ENCODE measurements at places on chromosomes 3 and 15.

GRCh38 chr3:125045965-125046364, 9.8 kb downstream of the HEG1 start:
- DNase-seq = no peak

DNA sequence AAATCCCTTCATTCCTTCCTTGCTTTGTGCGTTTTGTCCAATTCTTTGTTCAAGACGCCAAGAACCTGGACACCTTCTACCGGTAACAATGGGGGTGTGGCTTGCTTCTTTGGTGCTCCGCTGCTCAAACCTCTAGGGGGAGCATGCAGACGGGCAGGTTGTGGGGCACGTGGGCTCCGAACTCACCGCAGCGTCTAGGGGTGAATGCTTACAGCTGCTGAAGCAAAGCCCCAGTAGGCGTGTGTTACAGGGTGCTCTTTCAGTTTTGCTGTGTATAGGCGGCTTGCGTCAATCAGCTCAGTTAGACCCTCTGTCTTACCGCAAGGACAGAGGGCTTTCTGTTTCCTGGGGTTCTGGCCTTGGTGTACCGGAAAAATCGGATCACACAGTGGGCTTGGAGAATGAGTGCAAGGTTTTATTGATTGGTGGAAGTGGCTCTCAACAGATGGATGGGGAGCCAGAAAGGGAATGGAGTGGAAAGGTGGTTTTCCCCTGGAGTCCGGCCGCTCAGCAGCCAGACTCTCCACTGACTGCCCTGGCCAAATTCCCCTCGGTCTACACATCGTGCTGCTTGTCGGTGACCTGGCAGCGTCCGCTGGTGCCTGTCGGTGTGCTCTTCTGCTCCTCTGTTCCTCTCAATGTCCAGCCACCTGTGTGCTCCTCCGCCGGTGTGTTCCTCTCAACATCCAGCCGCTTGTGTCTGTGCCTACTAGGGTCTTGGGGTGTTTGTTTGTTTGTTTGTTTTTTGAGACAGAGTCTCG, 1.2 kb upstream of the LRRC34 start:
- DNase-seq = peak; percentile 82

DNA sequence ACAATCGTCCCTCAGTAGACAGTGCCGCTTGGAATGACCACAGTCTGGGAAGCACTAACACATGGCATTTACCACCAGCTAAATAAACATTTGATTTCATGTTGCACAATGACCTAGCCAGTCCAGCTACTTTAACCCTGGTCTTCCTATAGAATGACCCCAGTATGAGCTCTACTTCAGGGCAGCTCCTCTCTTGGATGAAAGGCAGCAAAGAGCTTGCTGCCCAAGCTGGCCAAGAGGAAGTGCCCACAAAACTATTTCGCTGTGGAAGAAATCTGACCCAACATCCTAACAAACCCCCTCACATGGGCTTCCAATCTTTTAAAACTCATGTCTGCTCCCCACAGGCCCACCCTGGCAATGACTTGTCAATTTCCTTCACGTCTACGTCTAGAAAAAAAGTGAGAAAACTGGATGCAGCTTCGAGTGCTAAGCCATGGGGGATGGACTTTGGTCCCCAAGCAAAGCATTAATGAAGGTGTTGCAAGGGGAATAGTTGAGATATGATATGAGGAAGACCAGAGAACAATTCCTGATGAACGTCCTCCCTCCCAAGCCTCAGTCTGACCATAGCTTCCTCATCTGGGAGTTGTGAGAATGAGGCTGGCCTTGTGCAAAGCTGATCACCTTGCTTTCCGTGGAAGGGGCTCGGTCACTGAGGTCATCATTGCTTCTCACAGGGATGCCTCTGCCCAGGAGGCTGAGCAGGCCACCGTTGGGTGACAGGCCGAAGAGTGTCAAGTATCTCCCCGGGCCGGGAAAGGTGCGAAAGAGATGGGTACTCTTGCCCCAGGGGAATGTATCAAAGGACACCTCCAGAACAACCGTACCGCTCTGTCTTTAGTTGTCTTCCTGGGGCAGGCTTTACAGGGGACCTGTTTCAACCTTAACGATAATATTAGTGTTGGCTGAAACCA, 964 bp downstream of the SLC25A20 start:
- DNase-seq = no peak

- DNase-seq = no peak
Observed at GRCh38 chr3:144033240-144033589, 61.6 kb downstream of the DIPK2A start.

- DNase-seq = no peak
Observed at GRCh38 chr15:49620199-49620598, 419 bp downstream of the FAM227B start.

- DNase-seq = no peak
Observed at GRCh38 chr3:190016966-190017365, 103.7 kb downstream of the P3H2 start.

- peak; percentile 35 for DNase-seq
Observed at GRCh38 chr3:151722856-151723255, 10.9 kb upstream of the AADACL2 start.
